ENCODE measurements at places on chromosomes 2 and 18.
A peak's percentile ranks its signal among the peaks of the same experiment; 100 is the strongest.

- no peak for DNase-seq
Measured at GRCh38 chr2:226995625-226996041, 159.8 kb downstream of the RHBDD1 start.

DNA sequence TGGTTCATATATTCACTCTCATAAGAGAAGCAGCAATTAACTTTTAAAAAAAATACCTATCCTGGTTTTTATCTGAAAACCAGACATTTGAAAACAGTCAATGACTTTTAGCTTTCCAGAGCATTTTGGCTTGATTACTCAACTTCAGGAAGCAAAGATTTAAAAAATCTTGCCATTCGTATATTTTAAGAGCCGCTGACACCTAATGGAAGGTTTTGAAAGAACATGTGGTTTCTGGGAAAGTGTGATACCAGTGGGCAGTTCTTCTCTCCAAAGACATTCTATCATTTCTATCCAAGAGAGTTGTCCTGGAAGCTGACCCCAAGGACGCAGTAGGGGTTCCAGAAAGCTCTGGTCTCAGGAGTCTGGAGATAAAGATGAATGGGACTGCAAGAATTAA, 234.7 kb downstream of the TTC32 start:
- DNase-seq = no peak

DNA sequence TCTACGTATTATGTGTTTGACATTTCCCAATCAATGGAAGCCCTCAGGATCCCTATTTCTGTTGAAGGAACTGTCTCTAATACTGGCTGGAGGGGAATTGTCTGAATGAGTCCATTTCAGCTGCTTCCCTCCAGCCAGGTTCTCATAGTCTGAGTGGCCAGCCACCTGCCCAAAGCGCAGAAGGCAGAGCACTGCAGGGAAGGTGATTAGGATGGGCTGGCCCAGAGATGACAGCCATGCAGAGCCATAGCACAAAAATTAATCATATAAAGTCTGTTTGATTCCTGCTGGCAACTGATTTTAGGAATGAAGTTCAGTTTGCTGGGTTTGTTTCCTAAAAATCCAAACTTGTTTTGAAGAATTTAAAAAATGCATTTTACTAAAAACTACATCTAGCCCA, 327.1 kb downstream of the ETAA1 start:
- DNase-seq = no peak

GRCh38 chr2:1731963-1732768, 12.1 kb downstream of the PXDN start:
- no peak for DNase-seq

DNA sequence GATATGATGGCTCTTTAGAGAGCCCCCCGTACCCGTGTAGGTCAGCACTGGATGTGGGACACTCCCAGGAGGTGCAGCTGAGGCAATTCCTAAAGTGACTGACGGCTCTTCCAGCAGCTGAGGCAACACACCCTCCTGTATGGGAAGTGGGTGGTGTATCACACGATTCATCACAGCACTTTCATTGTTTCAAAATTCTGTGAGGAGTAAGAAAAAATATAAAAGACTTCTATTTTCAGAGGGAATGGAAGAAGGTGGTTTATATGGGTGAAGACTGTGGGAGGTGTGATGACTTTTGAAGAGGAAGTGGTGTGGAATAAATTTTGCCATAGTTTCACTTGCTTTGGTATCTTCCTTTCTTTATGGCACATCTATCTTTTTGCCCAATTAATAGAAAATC, 22.3 kb downstream of the QPCT start:
- no peak for DNase-seq

DNA sequence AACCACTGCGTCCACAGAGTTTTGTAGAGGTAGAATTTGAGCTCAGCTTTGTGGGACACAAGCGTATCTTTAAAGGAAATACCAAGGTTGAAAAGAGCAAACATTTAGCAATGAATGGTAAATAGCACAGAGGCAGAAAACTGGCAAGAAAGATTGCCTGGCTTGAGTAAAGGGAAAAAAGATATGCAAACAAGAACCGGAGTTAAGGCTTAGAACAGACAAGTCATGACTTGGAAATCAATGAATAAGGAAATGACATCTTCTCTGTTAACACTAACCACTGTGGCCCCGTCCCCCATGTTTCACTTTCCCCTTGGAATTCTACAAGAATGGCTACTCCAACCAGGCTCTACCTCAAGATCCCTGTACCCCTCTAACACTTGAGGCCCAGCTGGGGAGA, 3.8 kb downstream of the STAM2 start:
- DNase-seq = no peak

DNA sequence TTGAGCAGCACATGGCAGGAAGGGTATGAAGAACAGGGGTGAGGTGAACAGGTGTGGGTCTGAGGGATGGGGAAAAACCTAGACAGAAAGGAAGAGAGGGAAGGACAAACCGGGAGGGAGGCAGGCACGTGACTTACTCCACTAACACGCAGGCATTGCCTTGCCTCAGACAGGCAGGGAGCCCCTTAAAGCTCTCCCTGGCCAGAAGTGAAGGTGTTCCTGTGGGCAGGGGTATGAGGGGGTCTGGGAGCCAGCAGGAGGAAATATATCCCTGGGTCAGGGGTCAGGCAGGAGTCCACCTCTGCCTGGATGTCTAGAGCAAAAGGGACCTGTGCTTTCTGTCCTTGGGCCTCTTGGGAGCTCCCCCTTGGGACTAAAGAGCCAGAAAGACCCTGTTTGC, 135.3 kb upstream of the EPAS1 start:
- DNase-seq = no peak

DNA sequence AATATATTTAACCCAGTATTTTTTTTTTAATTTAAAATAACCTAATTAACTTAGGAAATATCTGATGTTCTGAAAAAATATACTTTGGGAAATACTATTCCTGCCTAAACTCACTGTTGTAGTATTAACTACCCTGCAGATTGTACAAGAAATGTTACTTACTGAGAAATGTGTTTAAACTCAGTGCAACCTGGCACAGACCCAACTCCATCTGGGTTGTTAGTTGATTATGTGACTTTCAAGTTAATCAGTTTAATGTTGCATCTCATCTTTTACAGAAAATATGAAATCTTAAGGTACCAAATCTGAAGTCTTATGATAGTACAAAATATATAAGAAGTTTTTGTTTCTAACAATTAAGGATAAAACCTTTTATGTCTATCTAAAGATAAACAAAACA, 27.3 kb downstream of the VAPA start:
- DNase-seq = no peak

DNA sequence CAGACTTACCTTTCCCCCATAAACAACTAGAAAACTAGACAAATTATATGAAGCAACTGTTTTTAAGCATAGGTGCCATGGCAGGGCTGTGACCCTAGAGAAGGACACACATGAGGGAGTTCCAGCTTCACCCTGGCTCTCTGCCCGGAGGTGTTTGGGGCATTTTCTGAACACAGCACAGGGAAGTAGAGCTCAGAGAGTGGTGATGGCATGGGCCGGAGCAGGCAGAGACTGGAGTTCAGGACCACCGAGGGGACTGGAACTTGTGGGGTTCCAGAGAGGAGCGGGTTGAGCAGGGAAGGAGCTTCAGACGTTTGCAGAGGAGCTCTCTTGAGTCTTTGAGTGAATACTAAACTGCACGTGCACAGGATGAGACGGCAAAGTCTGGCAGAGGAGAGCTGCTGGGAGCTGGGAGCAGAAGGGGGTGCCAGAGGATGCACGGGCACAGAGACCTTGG, 26.5 kb upstream of the KLF11 start:
- no peak for DNase-seq

DNA sequence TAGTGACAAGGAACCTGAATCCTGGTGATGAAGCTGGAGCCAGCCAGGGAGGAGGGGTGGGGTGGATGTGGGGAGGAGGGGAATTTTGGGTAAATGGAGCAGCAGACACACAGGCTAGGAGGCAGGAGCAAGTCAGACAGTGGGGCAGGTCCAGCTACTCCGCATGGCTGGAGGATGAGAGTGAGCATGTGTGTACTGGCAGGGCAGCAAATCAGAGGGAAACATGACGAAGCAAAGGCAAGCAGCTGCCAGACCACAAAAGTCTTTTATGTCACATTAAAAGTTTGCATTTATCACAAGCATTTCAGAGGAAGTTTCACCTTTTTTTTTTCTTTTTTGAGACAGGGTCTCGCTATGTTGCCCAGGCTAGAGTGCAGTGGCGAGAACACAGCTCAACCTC, 11.9 kb upstream of the KIDINS220 start:
- peak; percentile 34 for DNase-seq

GRCh38 chr2:88871336-88871735, 179.9 kb downstream of the RPIA start:
- no peak for DNase-seq

- DNase-seq = no peak
Measured at GRCh38 chr2:96514521-96514920, 9.4 kb upstream of the NEURL3 start.

DNA sequence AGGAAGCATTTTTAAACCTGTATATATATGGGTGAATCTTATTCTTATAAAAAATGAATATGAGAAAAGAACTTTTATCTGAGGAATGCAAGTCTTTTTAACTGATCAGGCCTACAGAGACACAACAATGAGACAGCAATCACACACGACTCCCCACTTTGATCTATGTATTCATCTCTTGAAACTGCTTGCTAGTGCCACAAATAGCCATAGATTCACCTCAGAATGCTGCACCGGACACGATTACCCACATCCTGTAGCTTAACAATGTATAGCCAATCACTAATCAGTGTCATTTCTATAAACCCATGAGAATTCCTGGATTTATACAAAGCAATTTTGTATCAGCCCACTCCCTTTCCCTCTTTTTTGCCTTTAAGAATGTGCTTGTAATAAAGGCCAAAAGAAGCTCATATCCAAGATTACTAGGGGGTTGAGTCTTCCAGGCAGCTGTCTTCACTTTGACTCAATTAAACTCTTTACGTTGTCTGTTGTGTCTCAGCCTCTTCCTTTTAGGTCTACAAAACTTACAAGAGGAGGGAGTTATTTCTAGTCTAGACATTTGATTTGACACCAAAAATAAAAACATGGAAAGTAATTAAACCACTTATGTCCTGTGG, 94.9 kb downstream of the MBD2 start:
- no peak for DNase-seq

DNA sequence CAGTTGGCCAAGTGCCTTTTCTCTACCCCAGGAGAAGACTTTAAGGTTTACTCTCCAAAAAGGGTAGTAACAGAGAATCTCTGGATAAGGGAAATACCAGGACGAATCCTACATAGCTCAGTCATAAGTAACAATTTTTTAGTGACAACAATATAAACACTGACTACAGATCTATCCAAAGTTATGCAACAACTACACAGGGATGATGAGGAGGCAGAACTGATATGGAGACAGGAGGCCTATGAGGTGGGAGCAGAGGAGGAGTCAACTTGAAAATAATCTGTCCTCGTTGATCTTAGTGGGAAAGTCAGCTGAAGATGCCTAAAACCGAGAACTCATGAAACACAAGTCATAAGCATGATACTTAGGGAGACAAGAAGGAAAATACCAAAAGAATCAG, 40.2 kb downstream of the SLC35F5 start:
- DNase-seq = no peak

DNA sequence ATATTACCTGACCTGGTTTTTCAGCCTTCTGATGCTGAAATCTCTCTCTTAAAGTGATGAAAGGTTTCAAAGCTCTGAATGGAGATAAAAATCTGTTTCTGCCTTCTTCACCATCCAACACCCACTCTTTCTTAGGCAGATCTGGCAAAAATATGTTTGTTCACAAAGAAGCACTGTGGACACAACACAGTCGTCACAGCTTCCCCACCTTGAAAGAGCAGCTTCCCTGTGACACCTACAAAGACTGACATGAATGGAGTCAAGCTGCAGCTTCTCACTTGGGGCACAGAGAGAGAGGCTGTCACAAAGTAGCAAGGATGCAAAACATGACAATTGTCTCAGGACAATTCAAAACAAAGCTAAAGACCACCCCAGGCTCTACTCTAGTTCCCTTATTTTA, 86.5 kb downstream of the ICOS start:
- no peak for DNase-seq

DNA sequence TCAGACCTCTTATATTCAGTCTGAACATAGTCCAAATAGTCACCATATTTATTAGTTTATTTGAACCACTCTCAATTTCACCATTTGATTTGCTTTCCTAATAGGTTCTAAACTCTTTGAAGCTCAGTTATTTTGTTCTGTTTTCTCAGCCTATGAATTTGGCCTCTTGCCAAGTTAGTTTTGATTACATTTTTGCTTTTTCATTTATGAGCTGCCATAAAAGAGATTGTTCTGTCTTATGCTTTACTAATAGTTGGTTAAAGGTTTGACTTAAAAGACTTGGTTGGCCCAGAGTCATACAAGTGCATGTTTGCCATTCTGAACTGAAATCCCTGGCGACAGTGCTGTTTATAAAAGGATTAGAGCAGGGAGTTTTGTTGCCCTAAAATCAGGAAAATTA, 85.9 kb upstream of the RANBP2 start:
- no peak for DNase-seq

DNA sequence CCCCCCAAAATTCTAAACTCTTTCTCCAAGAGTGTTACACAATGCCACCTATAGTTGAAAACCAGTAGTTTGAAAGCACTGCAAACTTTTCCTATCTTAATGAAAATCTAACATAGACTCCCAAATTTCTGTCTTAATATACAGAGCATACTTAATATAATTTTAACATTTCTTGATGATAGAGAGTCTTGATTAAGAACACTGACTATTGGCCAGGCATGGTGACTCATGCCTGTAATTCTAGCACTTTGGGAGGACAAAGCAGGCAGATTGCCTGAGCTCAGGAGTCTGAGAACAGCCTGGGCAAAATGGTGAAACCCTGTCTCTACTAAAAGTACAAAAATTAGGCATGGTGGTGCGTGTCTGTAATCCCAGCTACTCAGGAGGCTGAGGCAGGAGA, 34.2 kb downstream of the ASXL2 start:
- no peak for DNase-seq

DNA sequence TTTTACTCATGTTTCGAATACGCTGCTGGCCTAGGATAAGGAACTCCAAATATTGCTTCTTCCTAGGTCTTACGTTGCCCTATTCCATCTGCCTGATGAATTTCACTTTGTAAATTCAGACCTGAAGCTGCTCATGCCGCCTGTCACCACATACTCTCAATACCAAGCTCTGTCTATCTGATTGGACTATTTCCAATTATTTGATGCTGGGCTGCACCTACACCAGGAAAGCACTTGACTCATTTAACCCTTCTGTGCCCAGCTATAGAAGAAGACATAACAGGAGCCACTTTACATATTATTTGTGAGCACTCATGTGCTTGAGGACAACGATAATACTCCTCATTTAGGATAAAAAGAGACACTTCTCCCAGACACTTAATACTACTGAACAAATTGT, 1293.9 kb upstream of the LRRTM1 start:
- DNase-seq = no peak
